ENCODE measurements at places on chromosomes 3 and 15. TPM values are rescaled to one million over a fixed set of nuclear protein-coding genes. Genes with fewer than 3 reads are reported as not detected.

The KCTD6 gene
- 10.5 TPM for total RNA-seq

The ST3GAL6 gene
- total RNA-seq, result 11.1 TPM

- H3K27ac ChIP-seq, result peak overlapping the region; percentile 18
- no peaks in the 10 kb centered on the region for H3K27me3 ChIP-seq
- DNase-seq, result no peak
- H3K4me1 ChIP-seq, result peaks cover 32% of the 10 kb centered on the region
- no peak overlapping the region for H3K4me3 ChIP-seq
Measured at GRCh38 chr15:94395640-94396039, 164.3 kb downstream of the MCTP2 start.

DNA sequence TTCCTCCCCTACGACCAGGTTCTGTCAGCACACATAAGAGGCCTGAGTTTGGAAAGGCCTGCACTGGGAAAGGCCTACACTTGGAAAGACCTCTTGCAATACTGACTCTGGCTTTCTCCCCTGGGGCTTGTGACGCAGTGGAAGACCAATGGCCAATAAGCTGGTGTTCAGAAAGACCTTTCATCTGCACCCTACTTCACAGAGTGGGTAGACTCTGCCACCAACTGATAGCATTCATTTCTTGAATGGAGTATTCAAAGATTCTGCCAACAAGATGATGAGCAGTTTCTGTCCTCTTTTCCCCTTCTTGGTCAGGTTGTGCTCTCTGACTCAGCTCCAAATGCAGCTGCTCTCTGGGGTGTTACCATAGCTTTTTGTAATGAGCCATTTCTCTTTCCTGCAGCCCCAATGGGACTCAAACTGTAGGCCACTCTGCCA, 48.8 kb downstream of the TIPARP start:
- H3K27me3 ChIP-seq, result no peaks in the 10 kb centered on the region
- no peak overlapping the region for H3K4me3 ChIP-seq
- H3K27ac ChIP-seq, result no peak overlapping the region
- no peaks in the 10 kb centered on the region for H3K36me3 ChIP-seq
- DNase-seq, result no peak

DNA sequence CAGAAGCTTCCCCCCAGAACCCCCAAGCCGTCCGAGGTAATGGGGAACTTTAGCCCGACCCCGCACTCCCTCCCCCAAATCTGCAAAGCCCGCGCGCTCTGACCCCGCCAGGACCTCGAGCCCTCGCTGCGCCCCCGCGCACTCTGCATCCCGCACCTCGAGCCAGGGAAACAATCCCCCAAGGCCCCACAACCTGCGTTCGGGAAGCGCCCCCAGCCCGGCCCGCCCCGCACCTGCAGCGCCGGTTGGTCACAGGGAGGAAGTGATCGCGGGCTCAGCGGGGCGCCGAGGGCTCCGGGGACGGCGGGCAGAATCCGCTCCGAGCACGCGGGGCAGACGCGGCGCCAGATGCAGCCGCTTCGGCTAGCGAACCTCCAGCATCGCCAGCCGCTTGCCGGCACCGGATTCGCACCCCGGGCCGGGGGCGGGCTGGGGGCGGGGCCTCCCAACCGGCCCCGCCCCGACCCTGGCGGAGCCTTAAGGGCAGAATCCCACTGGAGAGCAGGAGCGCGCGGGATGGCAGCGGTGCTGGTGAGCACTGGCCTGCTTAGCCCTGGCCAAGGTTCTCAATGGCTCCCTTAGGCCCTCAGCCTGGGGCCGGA, at the start of gene CAMKV:
Gene CAMKV (minus strand): TSS at position 382 of the 602 bp plus-strand sequence. CDS start 7,518 bp downstream, outside the sequence.
- no peak for DNase-seq
- peak within 1 kb of the TSS; percentile 15 for H3K4me3 ChIP-seq
- H3K27me3 ChIP-seq, result peaks cover 78% of the 10 kb centered on the region
- H3K4me1 ChIP-seq, result no peaks in the 10 kb centered on the region
- no peak within 1 kb of the TSS for H3K27ac ChIP-seq
- H3K36me3 ChIP-seq, result no peaks in the 10 kb centered on the region

GRCh38 chr3:100526613-100527346, 34.4 kb downstream of the TMEM45A start:
- no peak overlapping the region for H3K27ac ChIP-seq
- peaks cover 4% of the 10 kb centered on the region for H3K36me3 ChIP-seq
- H3K4me1 ChIP-seq, result peaks cover 9% of the 10 kb centered on the region
- H3K4me3 ChIP-seq, result no peak overlapping the region

GRCh38 chr15:88398011-88398410, 69.2 kb downstream of the MRPL46 start:
- DNase-seq, result no peak
- peaks cover 52% of the 10 kb centered on the region for H3K27me3 ChIP-seq
- no peaks in the 10 kb centered on the region for H3K36me3 ChIP-seq
- no peaks in the 10 kb centered on the region for H3K4me1 ChIP-seq

- no peak for DNase-seq
- no peak overlapping the region for H3K27ac ChIP-seq
- H3K36me3 ChIP-seq, result no peaks in the 10 kb centered on the region
- H3K4me3 ChIP-seq, result no peak overlapping the region
- H3K27me3 ChIP-seq, result no peaks in the 10 kb centered on the region
Measured at GRCh38 chr3:100269410-100270214, 8.8 kb downstream of the TBC1D23 start.

DNA sequence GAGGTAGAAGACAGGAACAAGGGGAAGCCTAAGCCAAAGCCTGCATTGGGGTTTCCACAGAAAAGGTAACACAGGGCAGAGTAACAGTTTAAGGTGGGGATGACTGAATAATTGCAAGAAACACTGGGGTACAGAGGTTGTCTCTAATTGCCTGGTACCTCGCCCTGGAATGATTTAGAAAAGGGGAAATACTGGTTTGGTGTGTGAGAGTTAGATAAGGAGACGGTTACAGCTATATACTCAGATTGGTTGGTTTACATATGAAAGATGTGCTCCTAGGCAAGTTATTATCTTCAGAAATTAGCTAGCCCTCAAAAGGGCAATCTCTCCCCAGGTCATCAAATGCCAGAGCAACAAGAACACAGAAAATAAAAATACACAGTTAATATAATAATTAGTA, 58.8 kb downstream of the SMARCC1 start:
- no peaks in the 10 kb centered on the region for H3K27me3 ChIP-seq
- H3K4me1 ChIP-seq, result no peaks in the 10 kb centered on the region
- no peak for DNase-seq

GRCh38 chr3:197227780-197228574, 70.4 kb downstream of the DLG1 start:
- no peak overlapping the region for H3K27ac ChIP-seq
- no peak overlapping the region for H3K4me3 ChIP-seq
- DNase-seq, result no peak
- H3K4me1 ChIP-seq, result peaks cover 27% of the 10 kb centered on the region

DNA sequence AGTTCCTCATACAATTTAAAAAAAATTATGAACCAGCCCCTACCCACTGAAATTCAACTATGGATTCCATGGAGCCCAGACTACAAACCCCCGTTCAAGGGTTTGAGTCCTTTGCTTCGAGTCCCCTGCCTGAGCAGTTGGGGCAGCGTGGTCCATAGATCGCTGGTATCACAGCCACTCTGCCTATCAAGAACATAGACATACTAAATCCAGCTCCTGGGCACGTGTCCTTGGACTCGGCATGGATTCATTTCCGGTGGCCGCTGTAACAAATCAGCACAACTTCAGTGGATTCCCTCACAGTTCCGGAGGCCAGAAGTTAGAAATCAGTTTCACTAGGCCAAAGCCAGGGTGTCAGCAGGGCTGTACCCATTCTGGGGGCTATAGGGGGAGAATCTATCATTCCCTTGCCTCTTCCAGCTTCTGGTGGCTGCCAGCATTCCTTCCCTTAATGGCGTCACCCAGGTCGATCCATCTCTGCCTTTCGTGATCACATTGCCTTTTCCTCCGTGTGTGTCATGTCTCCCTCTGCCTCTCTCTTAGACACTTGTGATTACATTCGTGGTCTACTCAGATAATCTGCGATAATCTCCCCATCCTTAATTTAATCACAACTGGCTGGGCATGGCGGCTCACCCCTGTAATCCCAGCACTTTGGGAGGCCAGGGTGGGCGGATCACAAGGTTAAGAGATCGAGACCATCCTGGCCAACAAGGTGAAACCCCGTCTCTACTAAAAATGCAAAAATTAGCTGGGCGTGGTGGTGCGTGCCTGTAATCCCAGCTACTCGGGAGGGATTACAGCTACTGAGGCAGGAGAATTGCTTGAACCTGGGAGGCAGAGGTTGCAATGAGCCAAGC, 4.6 kb upstream of the TMEM44 start:
- no peak for DNase-seq
- H3K4me3 ChIP-seq, result no peak overlapping the region
- H3K27me3 ChIP-seq, result no peaks in the 10 kb centered on the region
- no peaks in the 10 kb centered on the region for H3K4me1 ChIP-seq

Measured in mesothelial cell of epicardium (in vitro differentiated cells).